Stomach (tissue), 19 donors: ENCODE measurements at places on chromosomes 7 and 10. TPM values are rescaled to one million over a fixed set of nuclear protein-coding genes. Genes with fewer than 3 reads are reported as not detected.

DNA sequence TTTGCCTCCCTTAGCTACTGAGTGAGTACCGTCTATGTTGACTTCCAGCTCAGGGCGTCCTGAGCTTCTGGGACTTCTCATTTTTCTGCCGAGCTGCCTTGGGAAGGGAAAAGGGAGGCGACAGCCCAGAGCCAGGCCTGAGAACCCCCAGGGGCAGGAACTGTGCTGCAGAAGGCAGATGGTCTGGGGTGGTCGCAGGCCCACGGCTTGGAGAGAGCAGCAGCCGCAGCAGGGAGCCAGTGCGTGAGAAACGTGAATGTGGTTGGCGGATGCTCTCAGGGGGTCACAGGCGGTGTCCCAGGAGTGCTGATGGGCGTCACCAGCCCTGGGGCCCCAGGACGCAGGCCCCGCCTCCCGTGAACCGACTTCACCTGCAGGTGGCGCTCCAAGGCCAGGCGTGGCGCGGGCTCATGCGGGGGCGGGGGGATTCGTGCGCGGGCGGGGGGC lies 9.2 kb upstream of the PWWP2B start:
- DNase-seq: peak; percentile 92

DNA sequence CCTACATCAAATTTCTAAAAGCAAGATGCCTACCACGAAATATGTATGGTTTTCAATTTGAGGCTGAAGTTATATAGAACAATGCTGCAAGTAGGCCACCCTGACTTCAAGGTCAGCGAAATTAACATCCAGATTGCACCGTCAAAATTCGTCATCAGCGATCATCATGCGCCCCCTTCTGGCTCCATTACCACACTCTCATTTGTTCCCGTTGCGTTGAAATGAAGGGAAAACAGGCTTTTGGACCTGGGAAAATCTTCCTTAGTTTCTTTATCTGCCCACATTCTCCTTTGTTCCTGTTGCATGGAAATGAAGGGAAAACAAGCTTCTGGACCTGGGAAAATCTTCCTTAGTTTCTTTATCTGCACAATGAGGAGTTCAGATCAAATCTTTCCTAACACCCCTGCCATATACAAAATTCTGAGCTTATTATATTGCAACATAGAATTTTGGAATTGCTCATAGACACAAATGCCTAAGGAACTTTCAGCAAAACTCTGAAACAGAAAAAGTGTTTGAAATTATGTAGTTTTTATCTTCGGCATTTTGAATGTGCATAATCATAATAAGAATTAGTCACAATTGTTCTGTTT lies 98.2 kb upstream of the PRKCQ start:
- peak; percentile 81 for DNase-seq

Gene HOXA5
- 42.2 TPM for total RNA-seq

Gene HMX2
- total RNA-seq: not detected

Gene CH25H
- 26.3 TPM for total RNA-seq
